Naive thymus-derived CD8-positive, alpha-beta T cell (primary cell): ENCODE measurements at places on chromosomes 2 and 18. TPM values are rescaled to one million over a fixed set of nuclear protein-coding genes. Genes with fewer than 3 reads are reported as not detected.

NEB gene
- total RNA-seq = 1.1 TPM

PROKR1 gene
- not detected for total RNA-seq

DNA sequence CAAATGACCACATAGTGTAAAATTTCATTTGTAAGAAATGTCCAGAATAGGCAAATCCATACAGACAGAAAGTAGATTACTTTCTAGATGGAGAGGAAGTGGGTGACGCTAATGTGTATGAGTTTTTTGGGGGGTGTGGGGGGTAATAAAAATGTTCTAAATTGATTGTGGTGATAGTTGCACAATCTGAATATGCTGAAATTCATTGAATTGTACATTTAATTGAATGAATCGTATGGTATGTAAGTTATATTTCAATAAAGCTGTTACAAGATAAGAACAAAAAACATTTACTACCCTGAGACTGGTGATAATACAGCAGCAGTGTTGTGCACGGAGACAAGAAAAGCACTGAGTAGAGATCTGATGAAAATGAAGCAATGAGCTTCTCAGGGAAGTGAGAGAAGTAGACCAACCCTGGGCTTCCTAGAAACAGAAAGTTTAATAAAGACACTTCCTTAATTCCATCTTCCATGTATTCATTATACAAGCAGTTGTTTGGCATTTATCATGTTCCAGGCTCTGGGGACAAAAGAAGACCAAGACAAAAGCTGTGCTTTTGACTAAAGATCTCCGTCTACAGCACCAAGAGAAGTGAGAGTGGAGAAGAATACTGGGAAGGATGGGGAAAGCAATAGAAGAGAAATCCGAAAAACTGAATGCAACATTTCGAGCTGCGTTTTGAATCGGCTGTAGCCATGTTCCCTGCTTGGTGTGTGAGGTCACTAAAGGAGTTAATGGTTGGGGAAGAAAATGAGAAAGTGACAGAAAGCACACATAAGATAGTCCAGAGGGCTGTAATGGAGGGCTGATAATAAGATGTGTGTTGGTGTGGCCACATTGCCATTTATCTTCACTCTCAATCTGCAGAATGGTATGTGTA, 1.8 kb upstream of the PDE11A start:
- peaks cover 37% of the 10 kb centered on the region for H3K27me3 ChIP-seq
- peaks cover 11% of the 10 kb centered on the region for H3K4me1 ChIP-seq
- H3K4me3 ChIP-seq = no peak overlapping the region
- H3K36me3 ChIP-seq = no peaks in the 10 kb centered on the region
- no peak overlapping the region for H3K27ac ChIP-seq

- H3K27ac ChIP-seq = no peak overlapping the region
- peaks cover 6% of the 10 kb centered on the region for H3K27me3 ChIP-seq
- no peak for DNase-seq
- H3K4me3 ChIP-seq = no peak overlapping the region
Observed at GRCh38 chr18:45525301-45525700, 90.0 kb upstream of the SLC14A2 start.

- peaks cover 6% of the 10 kb centered on the region for H3K4me1 ChIP-seq
- H3K27ac ChIP-seq = peak overlapping the region; percentile 87
- no peak overlapping the region for H3K4me3 ChIP-seq
- DNase-seq = no peak
- H3K36me3 ChIP-seq = no peaks in the 10 kb centered on the region
Observed at GRCh38 chr18:36025025-36025424, 42.3 kb downstream of the RPRD1A start.

GRCh38 chr2:104889291-104889959, 35.5 kb downstream of the POU3F3 start:
- H3K4me1 ChIP-seq = peaks cover 24% of the 10 kb centered on the region
- no peak overlapping the region for H3K4me3 ChIP-seq
- H3K36me3 ChIP-seq = no peaks in the 10 kb centered on the region
- no peak overlapping the region for H3K27ac ChIP-seq

- H3K4me3 ChIP-seq = no peak overlapping the region
- H3K27ac ChIP-seq = no peak overlapping the region
- no peaks in the 10 kb centered on the region for H3K27me3 ChIP-seq
- DNase-seq = no peak
- H3K36me3 ChIP-seq = no peaks in the 10 kb centered on the region
Observed at GRCh38 chr18:41034413-41034812, 920.6 kb upstream of the PIK3C3 start.

GRCh38 chr18:49988101-49988500, 174.8 kb upstream of the ACAA2 start:
- H3K27ac ChIP-seq = no peak overlapping the region
- peaks cover 3% of the 10 kb centered on the region for H3K4me1 ChIP-seq
- no peaks in the 10 kb centered on the region for H3K36me3 ChIP-seq
- H3K4me3 ChIP-seq = no peak overlapping the region
- no peak for DNase-seq
- peaks cover 4% of the 10 kb centered on the region for H3K27me3 ChIP-seq

GRCh38 chr2:204112084-204112770, 175.7 kb downstream of the ICOS start:
- no peak overlapping the region for H3K27ac ChIP-seq
- no peaks in the 10 kb centered on the region for H3K36me3 ChIP-seq
- no peak overlapping the region for H3K4me3 ChIP-seq
- H3K27me3 ChIP-seq = peaks cover 2% of the 10 kb centered on the region
- no peak for DNase-seq
- H3K4me1 ChIP-seq = peaks cover 27% of the 10 kb centered on the region

LRRC30 gene
- not detected for total RNA-seq

DNAH6 gene
- total RNA-seq = 1.2 TPM

GRCh38 chr2:191746346-191747169, 68.6 kb downstream of the NABP1 start:
- no peak for DNase-seq
- H3K4me1 ChIP-seq = no peaks in the 10 kb centered on the region
- peaks cover 67% of the 10 kb centered on the region for H3K27me3 ChIP-seq
- no peak overlapping the region for H3K27ac ChIP-seq

DNA sequence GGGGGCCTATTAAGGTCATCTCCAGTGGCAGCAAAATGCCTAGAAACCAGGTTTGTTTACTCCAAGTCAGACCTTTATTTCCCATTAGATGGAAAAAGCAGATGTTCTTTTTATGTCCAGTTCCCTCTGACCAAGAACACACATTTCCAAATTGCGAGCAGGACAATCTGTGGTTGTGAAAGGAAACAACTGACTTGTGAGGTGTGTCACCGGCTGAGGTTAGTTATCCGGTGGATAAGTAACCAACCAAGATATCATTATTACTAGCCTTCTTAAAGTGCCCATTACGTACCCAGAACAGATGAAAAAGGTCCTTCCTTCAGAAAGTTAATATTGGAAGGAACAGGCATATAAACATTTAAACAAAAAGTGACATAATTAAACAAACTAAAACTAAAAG, 112.9 kb downstream of the THADA start:
- H3K27me3 ChIP-seq = no peaks in the 10 kb centered on the region
- no peak overlapping the region for H3K4me3 ChIP-seq
- H3K36me3 ChIP-seq = no peaks in the 10 kb centered on the region
- peaks cover 28% of the 10 kb centered on the region for H3K4me1 ChIP-seq

DNA sequence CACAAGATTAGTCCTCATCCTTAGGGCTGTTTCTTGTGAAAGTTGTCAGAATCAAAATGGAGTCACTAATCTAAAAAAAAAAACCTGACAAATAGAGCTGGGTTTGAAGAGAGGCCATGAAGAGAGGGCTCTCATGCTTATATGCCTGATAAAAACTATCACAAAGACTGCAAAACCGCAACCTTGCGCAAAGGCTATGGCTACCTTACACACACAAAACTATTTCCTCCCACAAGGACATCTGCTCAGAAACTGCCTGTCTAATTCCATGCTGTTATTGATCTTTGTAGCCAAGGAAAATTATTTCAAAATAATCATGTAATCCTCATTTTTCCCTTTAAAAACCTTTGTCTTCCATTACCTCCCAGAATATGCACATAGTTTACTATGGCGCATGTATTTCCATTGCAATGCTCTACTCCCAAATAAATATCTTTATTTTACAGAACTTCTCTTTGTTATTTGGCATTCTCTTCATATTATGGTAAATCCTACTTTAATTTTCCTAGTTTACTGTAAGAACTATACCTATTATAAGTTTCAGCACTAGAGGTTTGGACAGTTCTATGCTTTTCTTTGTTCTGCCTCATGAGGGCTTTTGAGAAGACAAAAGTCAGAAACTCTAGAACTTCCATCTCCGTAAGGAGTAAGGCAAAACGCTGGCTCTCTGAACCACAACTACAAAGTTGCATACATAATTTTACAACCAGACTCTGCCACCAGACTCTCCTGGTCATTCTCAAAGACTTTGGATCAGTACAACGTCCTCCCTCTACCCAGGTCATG, 9.6 kb upstream of the DPYSL5 start:
- no peak for DNase-seq
- no peaks in the 10 kb centered on the region for H3K36me3 ChIP-seq
- no peaks in the 10 kb centered on the region for H3K4me1 ChIP-seq
- H3K4me3 ChIP-seq = no peak overlapping the region
- no peak overlapping the region for H3K27ac ChIP-seq
- peaks cover 50% of the 10 kb centered on the region for H3K27me3 ChIP-seq

GALNT3 gene
- 2.0 TPM for total RNA-seq

DNA sequence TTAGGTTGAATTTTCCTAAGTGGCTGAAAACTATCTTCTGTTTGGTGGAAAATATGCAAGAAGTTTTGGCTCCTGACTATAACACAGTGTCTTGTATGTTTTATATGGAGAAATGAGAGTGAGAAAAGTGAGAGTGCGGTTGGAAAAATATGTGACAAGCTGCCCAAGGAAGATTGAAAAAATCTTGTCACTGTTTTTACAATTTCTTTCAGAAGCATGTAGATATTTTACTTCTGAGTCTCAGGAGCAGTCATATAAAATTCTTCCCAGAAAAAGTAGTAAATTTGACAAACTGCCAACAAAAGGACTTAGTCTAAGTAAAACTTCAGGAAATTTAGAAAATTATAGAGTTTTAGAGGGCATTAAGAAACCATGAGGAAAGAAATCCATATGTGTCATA, 19.4 kb upstream of the RMND5A start:
- no peak overlapping the region for H3K4me3 ChIP-seq
- peaks cover 2% of the 10 kb centered on the region for H3K36me3 ChIP-seq
- DNase-seq = no peak
- no peaks in the 10 kb centered on the region for H3K27me3 ChIP-seq

ASPRV1 gene
- total RNA-seq = 2.8 TPM

GRCh38 chr2:68231061-68231372, 21.3 kb downstream of the PPP3R1 start:
- no peaks in the 10 kb centered on the region for H3K36me3 ChIP-seq
- peak overlapping the region; percentile 56 for H3K4me3 ChIP-seq
- H3K27ac ChIP-seq = peak overlapping the region; percentile 71
- DNase-seq = no peak
- H3K27me3 ChIP-seq = no peaks in the 10 kb centered on the region

MSTN gene
- total RNA-seq = 0.13 TPM

- H3K4me1 ChIP-seq = no peaks in the 10 kb centered on the region
- H3K36me3 ChIP-seq = no peaks in the 10 kb centered on the region
- H3K4me3 ChIP-seq = no peak overlapping the region
Observed at GRCh38 chr2:72933646-72934151, 16.4 kb downstream of the EMX1 start.

GRCh38 chr2:217538719-217539118, 464.1 kb downstream of the TNS1 start:
- no peak for DNase-seq
- H3K36me3 ChIP-seq = peaks cover 4% of the 10 kb centered on the region
- no peak overlapping the region for H3K4me3 ChIP-seq
- H3K27ac ChIP-seq = no peak overlapping the region
